ENCODE measurements at places on chromosomes 5 and 9.

GRCh38 chr9:29068461-29068860, 1495.2 kb upstream of the C9orf72 start:
- H3K4me1 ChIP-seq = no peaks in the 10 kb centered on the region
- no peaks in the 10 kb centered on the region for H3K27me3 ChIP-seq

- DNase-seq = no peak
- no peak overlapping the region for H3K27ac ChIP-seq
- H3K27me3 ChIP-seq = peaks cover 24% of the 10 kb centered on the region
- no peaks in the 10 kb centered on the region for H3K36me3 ChIP-seq
Measured at GRCh38 chr5:178280631-178281030, 48.0 kb upstream of the PHYKPL start.

- H3K4me1 ChIP-seq = no peaks in the 10 kb centered on the region
- H3K27ac ChIP-seq = no peak overlapping the region
- H3K4me3 ChIP-seq = no peak overlapping the region
- peaks cover 45% of the 10 kb centered on the region for H3K27me3 ChIP-seq
- no peaks in the 10 kb centered on the region for H3K36me3 ChIP-seq
Measured at GRCh38 chr5:170008376-170008775, 28.1 kb upstream of the INSYN2B start.

DNA sequence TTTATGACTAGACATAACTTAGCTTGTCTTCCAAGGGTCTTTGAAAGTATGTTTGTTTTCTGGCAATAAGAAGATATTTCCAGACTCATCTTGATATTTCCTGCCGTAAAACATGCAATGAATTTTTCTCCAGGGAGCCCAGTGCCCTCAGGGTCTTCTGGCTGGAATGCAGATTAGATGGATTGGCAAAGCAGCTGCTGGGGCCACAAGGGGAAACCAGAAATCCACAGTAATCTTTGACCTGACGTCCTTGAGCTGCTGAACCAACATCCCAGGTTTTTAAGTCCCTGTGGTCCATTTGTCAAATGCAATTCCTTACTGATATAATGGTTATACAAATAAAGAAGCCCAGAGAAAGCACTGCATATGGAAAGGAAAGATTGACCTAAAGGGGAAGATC, 93.0 kb downstream of the THBS4 start:
- no peak overlapping the region for H3K27ac ChIP-seq
- H3K4me3 ChIP-seq = no peak overlapping the region
- no peaks in the 10 kb centered on the region for H3K27me3 ChIP-seq
- H3K36me3 ChIP-seq = no peaks in the 10 kb centered on the region
- H3K4me1 ChIP-seq = peaks cover 6% of the 10 kb centered on the region

DNA sequence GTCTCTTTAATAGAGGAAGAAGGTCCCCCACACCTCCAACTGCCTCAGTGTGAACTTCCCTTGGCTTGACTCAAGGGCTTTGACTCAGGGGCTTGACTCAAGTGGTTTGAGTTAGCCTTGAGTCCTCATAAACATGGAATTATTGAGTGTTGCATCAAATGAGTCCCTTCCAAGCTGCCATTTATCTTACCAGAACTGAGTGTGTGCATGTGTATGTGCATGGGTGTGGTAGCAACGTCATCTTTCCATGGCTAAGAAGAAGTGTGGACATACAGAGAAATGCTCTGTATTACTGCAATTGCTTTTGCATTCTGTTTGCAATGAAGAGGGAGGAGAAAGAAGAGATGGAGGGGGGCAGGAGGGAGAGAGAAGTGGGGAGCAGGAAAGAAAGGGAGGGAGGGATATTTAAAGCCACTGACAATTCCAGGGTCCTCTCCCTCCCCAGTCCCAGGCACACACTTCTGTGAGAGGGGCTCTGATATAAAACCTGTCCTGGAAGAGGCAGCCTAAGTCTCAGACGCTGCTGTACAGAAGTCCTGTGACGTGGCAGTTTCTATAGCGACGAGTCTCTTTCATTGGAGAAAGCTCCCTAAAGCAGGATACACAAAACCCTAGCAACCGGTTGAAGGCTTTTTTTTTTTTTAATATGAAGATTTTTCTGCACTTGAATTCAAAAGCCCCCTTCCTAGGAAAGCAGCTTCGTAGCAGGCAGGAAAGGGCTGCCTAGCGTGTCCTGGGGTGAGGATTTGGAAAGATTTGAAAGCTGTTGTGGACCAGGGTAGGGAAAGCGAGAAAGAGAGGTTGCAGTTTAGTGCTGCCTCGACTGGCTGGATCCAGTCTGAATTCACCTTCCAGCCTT, 93.3 kb upstream of the MAP1B start:
- no peak for DNase-seq
- H3K27me3 ChIP-seq = no peaks in the 10 kb centered on the region
- H3K4me1 ChIP-seq = peaks cover 6% of the 10 kb centered on the region
- no peak overlapping the region for H3K27ac ChIP-seq
- no peak overlapping the region for H3K4me3 ChIP-seq
